ENCODE measurements at places on chromosomes 11 and 22.
A peak's percentile ranks its signal among the peaks of the same experiment; 100 is the strongest.

GRCh38 chr11:121131656-121132055 lies 30.6 kb downstream of the TECTA start:
- DNase-seq, result no peak

DNA sequence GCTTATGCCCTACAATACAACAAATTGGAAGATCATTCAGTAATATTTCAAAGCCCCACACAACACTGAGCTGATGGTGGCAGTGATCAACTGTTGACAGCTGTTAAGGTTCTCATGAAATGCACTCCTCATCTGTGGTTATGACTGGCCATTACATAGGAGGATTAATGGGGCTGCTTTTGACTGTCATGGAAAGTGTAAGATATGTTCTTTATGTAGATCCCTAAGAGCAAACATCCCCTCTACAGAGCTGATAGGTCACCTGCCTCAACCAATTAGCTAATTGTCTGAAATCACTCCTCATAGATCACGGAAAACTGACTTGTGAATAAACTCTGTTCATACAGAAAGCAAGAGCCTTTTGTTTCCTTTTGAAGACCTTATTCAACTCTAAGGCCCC lies 78.1 kb downstream of the GAB2 start:
- DNase-seq, result no peak

GRCh38 chr11:121417055-121417551 lies 35.0 kb upstream of the SORL1 start:
- peak; percentile 37 for DNase-seq

GRCh38 chr11:46380340-46381047 lies 975 bp upstream of the MDK start:
- no peak for DNase-seq

DNA sequence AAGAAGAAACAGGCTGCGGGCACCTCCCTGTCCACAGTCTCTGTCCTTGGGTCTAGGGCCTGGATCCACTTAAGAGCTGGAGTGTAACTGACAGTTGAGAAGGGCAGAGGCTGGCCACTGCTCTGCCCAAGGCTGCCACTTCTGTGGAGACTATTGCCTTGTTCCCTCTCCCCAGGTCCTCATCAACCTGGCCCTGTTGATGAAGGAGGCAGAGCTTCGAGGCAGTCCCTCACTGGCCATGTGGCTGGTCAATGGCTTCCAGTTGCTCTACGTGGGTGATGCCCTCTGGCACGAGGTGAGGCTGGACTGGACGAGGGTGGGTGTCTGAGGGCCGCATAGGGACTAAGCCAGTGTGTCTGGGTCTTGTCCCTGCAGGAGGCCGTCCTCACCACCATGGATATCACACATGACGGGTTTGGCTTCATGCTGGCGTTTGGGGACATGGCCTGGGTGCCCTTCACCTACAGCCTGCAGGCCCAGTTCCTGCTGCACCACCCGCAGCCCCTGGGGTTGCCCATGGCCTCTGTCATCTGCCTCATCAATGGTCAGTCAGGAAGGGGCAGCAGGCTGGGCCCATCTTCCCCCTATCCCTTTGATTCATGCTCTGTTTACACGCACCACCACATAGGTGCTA lies 2.8 kb downstream of the ZNHIT2 start:
- DNase-seq, result no peak

- DNase-seq, result no peak
Observed at GRCh38 chr11:2731130-2732125, 31.6 kb upstream of the KCNQ1OT1 start.

- DNase-seq, result no peak
Observed at GRCh38 chr22:38799265-38800002, 5.5 kb upstream of the DNAL4 start.

GRCh38 chr11:104957280-104957679 lies 11.1 kb downstream of the CASP4 start:
- DNase-seq, result no peak

DNA sequence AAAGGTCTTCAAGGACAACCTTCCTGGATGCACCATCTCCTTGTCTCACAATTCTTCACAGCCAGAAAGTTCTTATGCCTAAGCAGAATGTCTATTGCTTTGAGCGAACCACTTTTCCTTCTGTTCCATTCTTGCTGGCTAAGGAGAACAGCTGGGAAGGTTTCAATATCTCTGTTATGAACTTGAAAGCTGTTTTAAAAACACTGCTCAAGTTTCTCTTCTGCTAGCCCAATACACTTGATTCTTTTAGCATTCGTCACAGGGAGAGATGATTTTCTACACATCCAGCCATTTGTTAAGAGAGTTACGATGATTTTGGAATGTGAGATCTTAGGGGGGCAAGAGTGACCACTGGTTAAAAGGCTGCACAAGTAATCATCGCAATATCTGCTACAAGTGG lies 249.3 kb downstream of the KIRREL3 start:
- DNase-seq, result no peak

GRCh38 chr11:55732936-55733335 lies 40.3 kb upstream of the OR5D13 start:
- no peak for DNase-seq

DNA sequence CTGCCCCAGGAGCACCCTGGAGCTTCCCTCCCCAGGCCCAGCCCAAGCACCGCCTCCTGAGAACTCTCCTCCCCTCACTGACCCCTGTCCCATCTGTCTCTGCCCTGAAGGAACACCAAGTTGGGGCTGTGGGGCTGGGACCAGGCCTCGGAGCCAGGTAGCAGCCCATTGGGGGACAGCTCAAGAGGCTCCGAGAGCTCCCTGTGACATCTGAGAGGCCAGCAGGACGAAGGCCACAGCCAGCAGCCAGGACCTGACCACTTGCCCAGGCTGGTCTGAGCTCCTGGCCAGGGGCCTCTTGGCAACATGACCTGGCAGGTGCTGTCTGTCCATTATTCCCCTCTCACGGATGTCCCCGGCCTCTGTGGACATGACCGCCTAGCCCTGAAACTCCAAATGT lies 33.7 kb downstream of the IGF2 start:
- peak; percentile 2 for DNase-seq

GRCh38 chr22:47352920-47353700 lies 590.7 kb downstream of the TBC1D22A start:
- no peak for DNase-seq

GRCh38 chr22:19419464-19420178 lies 11.9 kb downstream of the HIRA start:
- DNase-seq, result peak; percentile 60

GRCh38 chr11:68120273-68121066 lies 718 bp downstream of the CHKA start:
- peak; percentile 22 for DNase-seq

- no peak for DNase-seq
Observed at GRCh38 chr11:20089796-20090653, 70.2 kb downstream of the DBX1 start.

DNA sequence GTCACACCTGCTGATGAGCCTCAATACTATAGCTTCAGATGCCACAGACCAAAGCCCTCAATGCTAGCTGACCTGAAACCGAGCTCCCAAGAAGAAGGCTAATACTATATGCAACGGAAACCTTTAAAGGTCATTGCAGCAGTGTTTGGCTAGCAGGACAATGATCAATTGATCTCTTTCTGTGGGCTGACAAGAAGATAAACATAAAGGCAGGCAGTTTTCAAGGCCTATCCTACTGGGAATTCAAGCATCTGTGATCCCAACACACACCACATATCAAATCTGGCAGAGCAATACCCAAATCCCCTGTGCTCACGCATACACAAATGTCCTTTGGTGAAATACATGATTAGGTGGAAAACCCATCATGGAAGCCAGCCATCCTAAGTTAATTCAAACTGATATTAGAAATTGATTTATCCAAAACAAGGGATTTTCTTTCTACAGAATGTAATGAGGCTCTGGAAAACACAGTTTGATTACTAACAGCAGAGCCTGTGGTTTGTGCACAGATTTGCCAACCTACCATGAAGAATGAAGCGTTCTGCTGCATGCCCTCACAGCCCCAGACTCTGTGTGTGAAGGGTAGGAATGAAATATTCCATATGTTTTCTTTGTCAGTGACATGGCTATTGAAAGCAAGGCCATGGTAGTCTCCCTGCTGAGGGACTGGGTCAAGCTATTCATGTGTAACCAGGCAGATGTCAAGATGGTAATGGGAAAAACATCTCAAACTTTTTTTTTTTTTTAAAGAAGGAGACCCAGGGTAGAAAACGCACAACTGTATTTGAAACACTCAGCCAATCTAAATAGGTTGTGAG lies 12.2 kb downstream of the LGR4 start:
- DNase-seq, result no peak

- no peak for DNase-seq
Observed at GRCh38 chr11:112847568-112847967, 113.7 kb upstream of the NCAM1 start.

GRCh38 chr11:123924027-123924426 lies 15.4 kb upstream of the OR4D5 start:
- DNase-seq, result no peak

- DNase-seq, result no peak
Observed at GRCh38 chr22:46484156-46484860, 53.1 kb downstream of the CELSR1 start.

GRCh38 chr11:66328302-66329144 lies 7.7 kb downstream of the RIN1 start:
- DNase-seq, result peak; percentile 80

GRCh38 chr11:64474680-64475079 lies 115.7 kb downstream of the RPS6KA4 start:
- DNase-seq, result no peak

DNA sequence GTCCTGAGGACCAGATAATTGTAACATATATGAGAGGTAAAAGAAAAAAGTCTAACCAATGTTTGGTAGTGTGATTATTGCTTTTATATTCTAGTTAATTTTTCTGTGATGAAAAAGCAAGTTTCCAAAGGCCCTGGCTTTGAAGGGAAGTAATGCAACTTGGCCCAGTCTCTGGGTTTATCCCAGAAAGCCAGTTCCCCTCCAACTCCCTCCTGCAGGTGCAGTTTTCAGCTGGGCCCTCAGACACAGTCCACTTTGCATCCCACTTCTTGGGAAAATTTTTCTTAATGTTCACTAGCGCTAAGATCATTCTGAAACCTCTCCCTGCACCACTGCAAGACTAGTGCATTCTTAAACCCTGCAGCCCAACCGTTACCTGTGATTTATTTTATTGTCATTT lies 586.8 kb downstream of the NTM start:
- no peak for DNase-seq

DNA sequence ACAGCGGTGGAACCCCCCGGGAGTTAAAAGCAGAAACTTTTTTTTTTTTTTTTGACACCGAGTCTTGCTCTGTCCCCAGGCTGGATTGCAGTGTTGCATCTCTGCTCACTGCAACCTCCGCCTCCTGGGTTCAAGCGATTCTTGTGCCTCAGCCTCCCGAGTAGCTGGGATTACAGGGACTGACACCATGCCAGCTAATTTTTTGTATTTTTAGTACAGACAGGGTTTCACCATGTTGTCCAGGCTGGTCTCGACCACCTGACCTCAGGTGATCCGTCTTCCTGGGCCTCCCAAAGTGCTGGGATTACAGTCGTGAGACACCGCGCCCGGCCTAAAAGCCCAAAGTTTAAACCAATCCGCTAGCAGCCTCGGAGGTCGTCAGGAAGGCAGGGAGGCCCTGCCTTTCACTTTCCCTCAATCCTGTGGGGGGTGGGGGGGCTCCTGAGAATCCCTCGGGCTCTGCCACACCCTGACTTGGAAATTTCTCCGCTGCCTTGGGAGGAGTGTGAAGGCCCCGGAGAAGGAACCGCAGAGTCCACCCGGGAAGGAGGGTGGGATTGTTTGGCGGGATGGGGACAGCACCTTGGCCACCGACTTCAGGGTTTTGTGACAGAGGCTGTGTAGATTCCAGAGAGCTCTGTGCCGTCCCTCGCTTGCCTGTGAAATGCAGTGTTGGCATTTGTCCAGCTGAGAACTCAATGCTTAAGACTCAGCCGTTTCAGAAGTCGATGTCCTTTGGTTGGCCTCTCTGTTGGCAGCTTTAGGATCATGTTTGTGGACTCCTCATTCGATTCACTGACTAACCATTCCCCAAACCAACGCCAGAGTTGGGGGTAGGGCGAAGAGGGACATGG lies 1.0 kb downstream of the ARHGAP8 start:
- no peak for DNase-seq

DNA sequence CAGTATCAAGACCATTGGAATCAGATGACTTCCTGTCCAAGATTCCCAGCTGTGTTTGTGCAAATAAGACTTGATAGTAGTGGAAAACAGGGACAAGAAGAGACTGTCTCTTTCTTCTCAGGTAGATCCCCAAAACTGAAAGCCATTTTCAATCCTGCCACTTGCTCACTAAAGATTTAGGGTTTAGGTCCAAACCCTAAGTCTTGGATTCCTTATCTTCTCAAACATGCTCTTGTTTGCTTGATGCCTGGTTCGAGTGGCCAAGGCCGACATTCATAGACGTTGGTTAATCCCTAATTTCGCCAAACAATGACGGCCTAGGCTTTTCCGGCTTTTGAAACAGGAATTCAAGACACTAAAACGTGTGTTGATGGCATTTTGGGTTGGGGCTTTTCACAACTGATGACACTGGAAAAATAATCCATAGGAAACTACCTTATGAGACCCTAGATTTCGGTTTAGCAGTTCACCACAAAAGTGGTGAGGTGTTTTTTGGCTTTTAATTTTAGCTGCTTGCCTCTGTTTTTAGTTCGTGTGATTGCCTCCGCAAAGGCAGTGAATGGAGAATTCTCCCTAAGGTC lies 1.0 kb upstream of the GTPBP1 start:
- no peak for DNase-seq

DNA sequence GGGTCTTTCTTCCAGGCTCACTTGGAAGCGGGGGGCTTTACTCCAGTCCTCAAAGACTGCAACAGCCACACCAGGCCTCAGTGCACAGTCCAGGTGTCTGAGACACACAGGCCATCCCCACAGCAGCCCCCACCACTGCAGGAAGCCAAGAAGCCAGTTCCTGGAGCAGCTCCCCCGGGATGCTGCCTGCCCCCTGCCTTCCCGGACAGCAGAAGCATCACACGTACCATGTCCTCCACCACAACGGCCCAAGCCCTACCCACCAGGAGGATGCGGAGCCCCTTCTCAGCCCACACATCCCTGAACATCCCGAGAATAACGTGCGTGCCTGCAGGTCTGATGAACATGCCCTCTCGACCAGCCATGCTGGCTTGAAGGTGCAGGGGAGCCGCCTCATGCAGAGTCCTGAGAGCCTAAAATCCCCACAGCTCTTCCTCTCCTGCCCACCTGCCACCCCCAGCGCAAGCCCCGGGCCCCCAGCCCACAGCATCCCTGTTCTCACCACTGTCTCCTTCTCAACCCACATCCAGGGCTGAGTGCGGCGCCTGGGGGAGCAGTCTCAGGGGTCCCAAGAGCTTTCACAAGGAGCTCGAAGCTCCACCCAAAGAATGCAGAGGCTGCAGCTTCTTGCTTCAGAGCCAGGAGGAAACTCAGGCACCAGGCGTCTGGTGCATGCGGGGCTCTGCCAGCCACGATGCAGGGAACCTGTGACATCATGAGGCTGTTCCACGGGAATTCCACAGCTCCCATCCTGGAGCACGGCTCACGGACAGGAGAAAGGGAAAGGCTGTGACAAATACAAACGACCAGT lies 209.6 kb downstream of the BRD1 start:
- no peak for DNase-seq

- no peak for DNase-seq
Observed at GRCh38 chr22:27416511-27417420, 384.8 kb downstream of the MN1 start.

Data from G401 (cell line).